Activated CD4-positive, alpha-beta T cell treated with anti-CD3 and anti-CD28 coated beads for 4 hours (primary cell): ENCODE measurements at places on chromosomes 13 and 19.

GRCh38 chr13:105370011-105370650 lies 1165.3 kb downstream of the EFNB2 start:
- DNase-seq, result no peak

GRCh38 chr19:43799502-43800142 lies 2.6 kb downstream of the LYPD5 start:
- no peak for DNase-seq

DNA sequence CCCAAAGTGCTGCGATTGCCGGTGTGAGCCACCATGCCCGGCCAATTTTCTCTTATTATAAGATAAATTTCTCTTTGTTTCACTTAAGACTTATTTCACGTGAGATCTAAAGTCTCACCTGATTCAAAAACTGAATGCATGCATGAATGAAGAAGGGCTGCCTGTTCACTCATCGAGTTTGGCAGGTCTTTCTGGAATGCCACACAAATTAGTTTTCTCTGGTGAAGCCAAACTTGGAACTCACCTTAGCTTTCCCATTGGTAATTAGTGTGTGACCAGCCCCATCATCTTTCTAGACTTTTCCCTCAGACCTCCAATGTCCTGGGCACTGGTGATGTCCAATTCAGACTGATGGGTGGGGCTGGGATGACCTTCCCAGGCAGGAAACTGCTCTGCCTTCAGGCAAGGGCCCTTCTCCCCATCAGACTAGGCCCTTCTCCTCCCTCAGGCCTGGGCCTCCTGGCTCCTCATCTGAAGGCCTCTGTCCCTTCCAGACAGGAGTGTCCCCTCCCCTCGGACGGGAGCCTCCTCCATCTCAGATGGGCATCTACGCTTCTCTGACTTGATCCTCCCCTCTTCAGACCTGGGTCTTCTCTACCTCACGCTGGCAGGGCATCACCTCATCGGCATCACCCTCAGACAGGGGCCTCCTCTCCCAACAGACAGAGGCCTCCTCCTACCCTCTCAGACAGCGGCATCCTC lies 14.4 kb downstream of the C3 start:
- no peak for DNase-seq

DNA sequence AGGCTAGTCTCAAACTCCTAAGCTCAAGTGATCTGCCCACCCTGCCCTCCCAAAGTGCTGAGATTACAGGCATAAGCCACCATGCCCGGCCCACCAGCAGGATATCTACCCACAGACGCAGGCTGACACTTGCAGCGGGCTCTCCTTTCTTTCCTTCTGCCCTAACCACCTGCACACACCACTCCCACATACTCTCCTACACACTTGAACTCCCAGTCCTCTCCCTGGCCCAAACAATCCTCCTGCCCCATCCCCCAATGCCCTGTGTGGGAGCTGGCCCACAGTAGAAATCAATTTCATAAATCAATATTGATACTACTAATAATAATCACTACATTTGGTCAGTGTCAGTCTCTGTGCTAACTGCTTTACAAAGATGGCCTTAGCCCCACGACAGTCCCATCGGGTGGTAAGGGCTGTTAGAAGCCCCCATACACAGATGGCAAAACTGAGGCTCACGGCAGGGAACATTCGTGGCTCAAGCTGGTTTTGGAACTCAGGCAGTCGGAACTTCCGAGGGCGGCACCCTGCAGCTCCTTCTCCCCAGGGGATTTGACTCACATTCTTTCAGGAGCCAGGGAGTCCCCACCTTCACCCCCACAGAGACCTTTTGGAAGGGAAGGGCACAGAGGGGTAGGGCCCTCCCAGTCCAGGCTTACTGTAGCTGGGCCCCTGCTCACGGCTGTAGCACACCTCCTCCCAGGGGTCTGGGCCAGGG lies 3.4 kb upstream of the DPF1 start:
- DNase-seq, result no peak

GRCh38 chr19:28632371-28633080 lies 580.4 kb downstream of the UQCRFS1 start:
- DNase-seq, result no peak

DNA sequence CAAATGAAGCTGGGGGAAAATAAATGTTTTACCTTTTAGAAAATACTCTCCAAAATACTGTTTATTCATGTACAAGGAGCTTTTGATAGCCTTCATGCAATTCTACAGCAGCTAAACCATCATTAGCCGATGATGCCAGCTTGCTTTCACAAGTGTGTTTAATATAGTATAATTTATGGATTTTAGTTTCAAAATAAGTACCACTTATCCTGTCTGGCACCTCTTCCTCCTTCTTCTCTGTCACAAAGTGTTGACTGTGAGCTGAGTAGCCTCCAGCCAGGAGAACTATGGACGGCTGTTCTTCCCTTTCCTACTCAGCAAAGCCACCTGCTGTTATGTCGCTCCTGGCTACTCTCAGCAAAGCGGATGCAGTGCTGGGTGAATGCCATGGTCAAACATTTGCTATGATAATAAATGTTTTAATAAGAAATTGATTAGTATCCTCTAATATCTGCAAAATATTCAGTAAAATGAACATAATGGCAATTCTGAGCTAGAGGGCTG lies 238.2 kb downstream of the LIG4 start:
- no peak for DNase-seq

- DNase-seq, result no peak
Measured at GRCh38 chr13:94548382-94548781, 47.6 kb downstream of the TGDS start.

DNA sequence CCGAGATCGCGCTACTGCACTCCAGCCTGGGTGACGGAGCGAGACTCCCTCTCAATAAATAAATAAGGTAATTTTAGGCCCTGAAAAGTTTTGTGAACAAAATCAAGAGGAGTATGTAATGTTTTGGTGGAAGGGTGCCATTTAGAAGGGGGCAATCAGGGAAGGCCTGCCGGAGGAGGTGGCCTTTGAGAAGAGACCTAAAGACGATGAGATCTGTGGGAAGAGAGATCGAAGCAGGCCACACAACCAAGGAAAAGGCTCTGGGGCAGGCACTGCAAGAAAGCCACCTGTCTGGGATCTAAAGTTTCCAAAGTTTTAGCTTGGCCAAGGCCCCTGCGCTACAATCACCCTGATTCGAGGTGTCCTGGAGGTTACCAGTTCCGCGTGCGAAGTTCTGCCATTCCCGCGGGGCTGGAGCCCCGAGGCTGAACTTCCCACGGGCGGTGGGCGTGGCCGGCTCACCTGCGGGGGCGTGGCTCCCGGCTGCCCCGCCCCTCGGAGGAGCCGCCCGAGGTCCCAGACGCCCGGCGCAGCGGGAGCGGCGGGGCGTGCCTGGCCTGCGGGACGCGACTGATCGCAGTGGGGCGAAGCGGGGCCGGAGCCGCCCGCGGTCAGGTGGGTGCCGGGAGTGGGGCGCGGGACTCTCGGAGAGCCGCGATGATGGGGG lies at the start of gene KLC3:
TSS of gene KLC3 (plus strand) at position 519 of the 667 bp plus-strand sequence. CDS start 4,792 bp downstream, outside the sequence.
- DNase-seq, result peak; percentile 28

- DNase-seq, result no peak
Measured at GRCh38 chr19:10884274-10884673, 12.9 kb downstream of the CARM1 start.

DNA sequence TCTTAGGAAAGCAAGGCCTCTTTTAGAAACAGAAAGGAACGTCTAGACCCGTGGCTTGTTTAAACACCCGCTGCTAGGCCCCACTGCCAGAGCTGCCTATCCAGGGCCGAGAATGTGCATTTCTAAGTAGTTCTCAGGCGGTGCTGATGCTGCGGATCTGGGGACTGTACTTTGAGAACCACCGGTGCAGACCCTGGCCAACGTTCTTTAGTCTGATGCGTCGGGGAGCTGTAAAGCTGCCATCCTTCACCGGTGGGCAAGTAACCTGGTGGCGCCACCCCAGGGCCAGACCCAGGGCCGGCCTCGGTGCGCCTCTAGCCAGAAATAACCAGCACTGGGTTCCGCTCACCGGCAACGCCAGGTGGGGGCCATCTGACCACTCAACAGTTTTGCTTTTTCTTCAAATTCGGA lies 47.1 kb downstream of the TGDS start:
- DNase-seq, result peak; percentile 52

- DNase-seq, result no peak
Measured at GRCh38 chr13:104327211-104327610, 1261.0 kb upstream of the SLC10A2 start.

- DNase-seq, result no peak
Measured at GRCh38 chr13:108795841-108796240, 166.4 kb downstream of the MYO16 start.

GRCh38 chr13:110661256-110661655 lies 44.7 kb downstream of the CARS2 start:
- no peak for DNase-seq

- DNase-seq, result no peak
Measured at GRCh38 chr19:5038631-5039271, 69.8 kb downstream of the KDM4B start.

- no peak for DNase-seq
Measured at GRCh38 chr19:35783469-35784434, 8.4 kb downstream of the ARHGAP33 start.

GRCh38 chr13:56909896-56910600 lies 230.7 kb upstream of the PRR20A start:
- no peak for DNase-seq

DNA sequence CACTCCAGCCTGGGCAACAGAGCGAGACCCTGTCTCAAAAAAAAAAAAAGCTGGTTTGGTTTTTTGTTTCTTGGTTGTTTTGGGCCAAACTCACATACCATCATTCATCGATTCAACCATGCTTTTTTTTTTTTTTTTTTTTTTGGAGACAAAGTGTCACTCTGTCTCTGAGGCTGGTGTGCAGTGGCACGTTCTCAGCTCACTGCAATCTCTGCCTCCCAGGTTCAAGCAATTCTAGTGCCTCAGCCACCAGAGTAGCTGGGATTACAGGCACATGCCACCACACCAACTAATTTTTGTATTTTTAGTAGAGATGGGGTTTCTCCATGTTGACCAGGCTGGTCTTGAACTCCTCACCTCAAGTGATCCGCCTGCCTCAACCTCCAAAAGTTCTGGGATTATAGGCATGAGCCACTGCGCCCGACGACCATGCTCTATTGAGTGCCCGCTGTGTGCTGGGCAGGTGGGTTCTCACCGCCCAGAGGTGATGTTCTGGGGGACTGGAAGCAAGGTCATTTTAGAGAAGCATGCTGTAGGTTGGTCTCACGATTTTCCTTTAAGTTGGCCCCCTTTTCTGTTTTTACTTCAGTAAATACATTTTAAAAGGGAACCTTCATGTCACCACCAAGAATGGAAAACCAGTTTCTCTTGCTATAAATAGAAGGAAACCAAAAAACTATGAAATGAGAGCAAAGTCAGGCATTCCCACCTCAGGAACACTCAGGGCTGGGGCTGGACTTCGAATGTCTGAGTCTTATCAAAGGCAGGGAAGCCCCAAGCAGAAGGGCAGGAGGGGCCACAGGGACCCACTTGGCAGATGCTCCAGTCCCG lies 8.3 kb upstream of the JUND start:
- DNase-seq, result no peak

- DNase-seq, result no peak
Measured at GRCh38 chr19:46328079-46328478, 18.8 kb upstream of the PPP5C start.

- no peak for DNase-seq
Measured at GRCh38 chr13:38970380-38971051, 20.1 kb downstream of the STOML3 start.

GRCh38 chr13:58680115-58680514 lies 1048.6 kb downstream of the PCDH17 start:
- DNase-seq, result no peak

GRCh38 chr13:68232351-68233130 lies 1002.4 kb upstream of the PCDH9 start:
- no peak for DNase-seq

DNA sequence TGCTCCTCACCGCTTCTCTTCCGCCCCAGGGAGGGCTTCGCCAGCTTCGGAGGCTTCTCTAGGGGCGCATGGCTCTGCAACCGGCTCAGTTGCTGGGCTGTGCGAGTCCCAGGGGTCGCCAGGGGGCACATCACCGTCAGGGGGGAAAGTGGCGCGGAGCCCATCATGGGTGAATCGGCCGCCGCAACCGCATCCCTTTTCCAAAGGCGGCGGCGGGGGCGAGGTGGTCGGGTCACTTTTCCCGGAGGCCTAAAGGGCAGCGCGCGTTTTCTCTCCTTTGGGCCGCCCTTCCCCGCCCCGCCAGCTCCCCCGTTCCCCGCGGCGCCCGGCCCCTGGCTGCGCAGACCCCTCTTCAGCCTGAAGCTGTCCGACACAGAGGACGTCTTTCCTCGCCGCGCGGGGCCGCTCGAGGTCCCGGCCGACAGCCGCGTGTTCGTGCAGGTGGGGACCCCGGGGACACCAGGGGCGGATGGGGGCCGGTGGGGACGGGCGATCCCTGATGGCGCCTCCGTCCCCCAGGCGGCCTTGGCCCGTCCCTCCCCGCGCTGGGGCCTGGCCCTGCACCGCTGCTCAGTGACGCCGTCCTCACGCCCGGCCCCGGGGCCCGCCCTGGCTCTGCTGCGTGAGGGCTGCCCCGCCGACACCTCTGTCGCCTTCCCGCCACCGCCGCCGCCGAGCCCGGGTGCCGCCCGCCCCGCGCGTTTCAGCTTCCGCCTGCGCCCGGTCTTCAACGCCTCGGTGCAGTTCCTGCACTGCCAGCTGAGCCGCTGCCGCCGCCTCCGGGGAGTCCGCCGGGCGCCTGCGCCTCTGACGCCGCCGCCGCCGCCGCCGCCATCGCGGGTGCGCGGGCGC lies 1.7 kb downstream of the TGFBR3L start:
- no peak for DNase-seq

DNA sequence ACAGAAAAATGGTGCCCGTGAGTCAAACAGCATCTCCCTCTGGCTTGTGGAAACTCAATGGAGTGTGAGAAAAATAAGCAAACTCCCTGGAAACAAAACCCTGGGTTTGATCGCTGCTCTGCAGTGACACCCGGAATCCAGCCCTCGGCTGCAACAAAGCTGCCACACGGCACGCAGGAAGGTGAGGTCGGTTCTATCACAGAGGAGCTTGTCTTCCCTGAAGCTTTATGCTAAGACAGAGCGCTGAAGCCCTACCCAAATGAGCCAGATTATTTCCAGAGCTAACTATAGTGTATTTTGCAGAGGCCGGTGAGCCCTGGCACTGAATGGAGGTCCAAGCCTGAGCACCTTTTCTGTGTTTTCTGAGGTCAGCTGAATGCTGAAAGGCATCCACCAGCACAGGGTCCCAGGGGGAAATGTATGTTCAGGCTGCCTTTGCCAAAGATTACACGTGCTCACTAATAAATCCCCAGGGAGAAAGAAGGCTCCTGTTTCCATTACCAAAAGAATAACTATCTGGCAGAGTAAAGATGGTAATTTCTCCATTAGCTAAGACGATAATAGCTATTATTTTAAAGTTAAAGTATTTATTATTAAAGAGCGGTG lies 77.8 kb downstream of the TSHZ3 start:
- no peak for DNase-seq

DNA sequence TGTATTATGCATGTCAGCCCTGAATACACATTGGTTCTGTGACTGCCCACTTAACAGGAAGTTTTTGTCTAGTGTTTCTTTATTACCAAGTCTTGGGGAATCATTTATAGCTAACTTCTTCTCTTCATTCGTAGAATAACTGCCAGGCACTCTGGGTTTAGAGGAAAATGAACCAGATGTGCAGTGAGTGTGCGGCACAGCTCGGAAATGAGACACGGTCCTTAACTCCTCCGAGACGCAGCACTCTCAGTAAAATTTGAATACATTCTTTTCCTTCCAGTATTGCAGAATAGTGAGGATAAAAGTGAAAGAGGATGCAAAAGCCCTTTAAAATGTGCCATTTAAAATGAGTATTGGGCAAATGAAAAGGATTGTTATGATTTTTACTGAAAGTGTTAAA lies 29.2 kb downstream of the ATP8A2 start:
- DNase-seq, result no peak
